Chondrocyte (in vitro differentiated cells): ENCODE measurements at places on chromosomes 5 and 9.

GRCh38 chr9:20364959-20365358, 257.3 kb downstream of the MLLT3 start:
- no peak for DNase-seq

DNA sequence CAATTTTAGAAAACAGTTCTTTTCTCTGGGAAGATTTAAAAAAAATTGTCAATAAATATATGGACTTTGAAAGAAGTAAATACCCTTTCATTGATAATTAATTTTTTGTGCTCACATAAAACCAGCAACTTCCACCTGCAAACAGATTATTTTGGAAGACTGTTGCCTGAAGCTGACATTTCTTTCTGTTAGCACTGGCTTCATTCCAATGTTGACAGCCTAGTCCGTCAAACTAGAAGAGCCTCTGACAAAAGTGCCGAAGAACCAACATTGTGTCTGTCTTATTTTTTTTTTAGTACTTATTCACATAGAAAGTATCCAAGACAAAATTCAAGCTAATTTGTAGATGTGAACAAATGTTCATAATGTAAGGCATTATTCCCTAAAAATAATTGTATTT, 108.6 kb upstream of the TMEM161B start:
- DNase-seq: no peak

DNA sequence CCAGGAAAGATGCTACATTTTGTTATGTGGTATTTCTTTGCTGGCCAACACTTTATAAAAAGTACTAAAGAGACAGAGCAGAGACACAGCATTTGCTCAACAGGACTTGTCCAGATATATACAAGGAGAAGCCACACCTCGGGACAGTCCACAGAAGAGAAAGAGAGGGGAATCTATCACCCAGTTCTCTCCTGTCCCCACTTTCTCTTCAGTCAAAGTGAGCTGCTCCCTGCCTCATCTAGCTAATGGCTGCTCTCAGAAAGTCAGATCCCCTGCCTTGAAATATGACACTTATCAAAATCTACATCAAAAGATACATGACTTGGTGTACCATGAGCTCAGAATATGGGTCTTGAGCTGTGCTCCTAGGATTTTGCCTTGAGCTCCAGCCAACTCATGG, 86.7 kb upstream of the SPDL1 start:
- DNase-seq: no peak

DNA sequence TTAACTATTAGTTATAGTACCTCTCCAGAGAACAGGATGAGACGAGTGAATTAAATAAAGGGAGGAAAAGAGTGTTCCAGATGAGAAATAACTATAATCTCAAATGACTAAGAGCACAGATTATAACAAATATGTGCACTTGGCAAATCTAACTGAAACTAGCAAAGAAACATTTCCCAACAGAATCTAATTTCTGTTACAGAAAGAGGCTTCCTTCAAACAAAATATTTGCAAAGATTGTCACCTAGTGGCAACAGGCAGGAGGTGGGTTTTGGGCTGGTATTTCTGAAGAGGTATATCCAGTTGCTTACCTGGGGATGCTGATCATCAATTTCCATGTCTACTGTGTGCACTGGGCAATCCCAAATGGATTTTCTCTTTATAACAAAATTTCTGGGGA, 5.6 kb upstream of the SPDL1 start:
- no peak for DNase-seq

GRCh38 chr5:127684726-127685467, 18.3 kb upstream of the CCDC192 start:
- DNase-seq: no peak

- DNase-seq: no peak
Observed at GRCh38 chr5:90563108-90563507, 4.5 kb downstream of the ADGRV1 start.

- DNase-seq: no peak
Observed at GRCh38 chr9:118336943-118337330, 632.7 kb downstream of the TLR4 start.

GRCh38 chr5:150313921-150314716, 11.4 kb upstream of the ARSI start:
- DNase-seq: peak; percentile 37

GRCh38 chr5:115377468-115378217, 81.2 kb upstream of the CCDC112 start:
- no peak for DNase-seq

- no peak for DNase-seq
Observed at GRCh38 chr9:79008916-79009315, 562.8 kb upstream of the TLE4 start.

- no peak for DNase-seq
Observed at GRCh38 chr5:139577689-139578290, 16.7 kb downstream of the UBE2D2 start.

GRCh38 chr5:149399775-149400174, 20.7 kb upstream of the IL17B start:
- DNase-seq: no peak
